ENCODE measurements at places on chromosomes 5 and 9.

DNA sequence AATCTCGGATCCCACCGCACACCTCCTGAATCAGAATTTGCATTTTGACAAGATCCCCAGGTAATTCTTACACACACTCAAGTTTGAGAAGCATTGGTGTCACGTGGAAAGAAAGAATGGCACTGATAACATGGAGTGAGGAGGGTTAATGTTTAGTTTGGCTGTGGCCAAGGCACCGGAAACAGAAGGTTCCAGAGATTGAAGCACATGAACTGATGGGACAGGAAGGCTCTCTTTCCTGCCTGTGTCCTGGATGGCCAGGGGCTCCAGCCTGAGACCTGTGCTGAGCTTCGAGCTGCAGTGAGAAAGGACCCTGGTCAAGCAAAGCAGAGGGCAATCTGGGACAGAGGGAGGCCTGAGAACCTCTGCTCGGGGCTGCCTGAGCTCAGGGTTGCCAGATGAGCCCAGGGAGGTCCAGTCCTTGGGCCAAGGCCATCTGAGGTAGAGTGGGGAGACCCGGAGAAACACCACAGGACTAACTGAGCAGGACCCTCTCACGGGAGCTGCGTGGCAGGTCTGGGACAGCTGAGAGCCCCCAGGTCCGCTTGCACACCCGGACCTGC, 27.3 kb downstream of the AFAP1L1 start:
- no peak for DNase-seq

- DNase-seq: no peak
Observed at GRCh38 chr9:97550386-97550785, 48.9 kb downstream of the TMOD1 start.

GRCh38 chr9:33241298-33241697, 1.3 kb downstream of the SPINK4 start:
- no peak for DNase-seq

DNA sequence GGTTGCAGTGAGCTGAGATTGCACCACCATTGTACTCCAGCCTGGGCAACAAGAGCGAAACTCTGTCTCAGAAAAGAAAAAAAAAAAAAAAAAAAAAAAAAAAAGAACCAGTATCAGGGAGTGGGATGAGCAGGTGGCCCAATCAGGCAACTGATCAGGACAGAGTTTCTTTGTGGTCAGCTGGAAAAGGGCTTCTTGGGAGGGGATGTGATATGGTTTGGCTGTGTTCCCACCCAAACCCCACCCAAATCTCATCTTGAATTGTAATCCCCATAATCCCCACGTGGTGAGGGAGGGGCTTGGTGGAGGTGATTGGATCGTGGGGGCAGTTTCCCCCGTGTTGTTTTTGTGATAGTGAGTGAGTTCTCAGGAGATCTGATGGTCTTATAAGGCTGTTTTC, 4.7 kb upstream of the GCNT1 start:
- no peak for DNase-seq

DNA sequence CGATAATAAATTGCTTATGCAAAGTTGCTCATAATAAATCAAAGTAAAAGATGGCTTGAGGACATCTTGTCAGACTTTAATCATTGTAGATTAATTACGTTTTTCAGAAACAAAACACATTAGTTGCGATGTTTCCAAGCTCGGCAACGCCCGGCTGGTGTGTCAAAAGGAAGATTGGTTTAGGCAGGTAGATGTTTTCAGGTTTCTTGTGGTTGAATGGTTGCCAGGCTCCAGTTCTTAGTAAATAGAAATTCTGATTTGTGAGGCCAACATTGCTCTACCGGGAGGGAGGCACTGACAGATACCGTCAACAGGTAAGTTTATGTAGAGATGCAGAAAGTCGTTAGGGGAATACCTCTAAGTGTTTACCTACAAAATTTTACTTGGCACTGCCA, 280.3 kb downstream of the NPR3 start:
- no peak for DNase-seq

GRCh38 chr5:89435347-89435746, 552.4 kb upstream of the MEF2C start:
- DNase-seq: no peak

DNA sequence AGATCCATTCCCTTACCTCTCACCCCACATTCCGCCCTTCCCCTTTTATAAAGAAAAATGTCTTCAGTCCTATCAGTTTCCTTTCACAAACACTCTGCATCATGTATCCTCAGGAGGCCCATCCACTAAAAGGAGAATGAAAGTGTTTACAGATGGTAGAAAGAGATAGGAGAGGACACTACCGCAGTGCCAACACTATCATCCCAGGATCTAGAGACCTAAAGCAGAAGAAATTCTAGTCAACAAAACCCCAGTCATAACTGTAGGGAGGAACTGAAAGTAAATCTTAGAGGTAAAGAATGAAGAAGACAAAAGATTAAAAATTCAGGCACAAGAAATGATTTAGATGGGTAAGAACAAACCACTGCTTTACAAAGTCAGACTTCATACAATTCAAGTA, 114.1 kb downstream of the MLLT3 start:
- DNase-seq: peak; percentile 63

GRCh38 chr5:42583322-42583721, 160.1 kb downstream of the GHR start:
- peak; percentile 67 for DNase-seq

- DNase-seq: no peak
Observed at GRCh38 chr5:173968154-173968797, 20.7 kb upstream of the C5orf47 start.

DNA sequence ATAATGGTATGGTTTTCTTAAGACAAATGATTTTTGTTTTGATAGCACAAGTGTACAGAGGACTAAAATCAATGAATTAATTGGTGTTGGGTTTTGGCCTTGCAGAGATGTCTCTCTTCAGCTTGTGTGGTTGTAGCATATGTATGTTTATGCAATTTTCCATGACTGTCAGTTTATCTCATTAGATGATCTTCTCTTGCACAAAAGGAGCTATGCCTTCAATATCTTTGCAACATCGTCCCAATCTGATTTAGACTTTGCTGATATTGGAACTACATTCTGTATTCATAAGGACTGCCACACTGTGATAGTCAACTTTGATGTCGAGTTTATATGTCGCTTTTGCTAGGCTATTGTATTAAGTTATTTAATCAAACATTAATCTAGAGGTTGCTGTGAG, 140.0 kb upstream of the TAF11L2 start:
- DNase-seq: no peak

- peak; percentile 77 for DNase-seq
Observed at GRCh38 chr5:1004461-1005248, 3.9 kb upstream of the NKD2 start.

- DNase-seq: peak; percentile 12
Observed at GRCh38 chr9:136143215-136144001, 24.7 kb upstream of the TMEM250 start.

- DNase-seq: no peak
Observed at GRCh38 chr5:18546591-18546990, 912.3 kb downstream of the TAF11L14 start.

Measured in mesenchymal stem cell (in vitro differentiated cells and primary cell).